ENCODE measurements at places on chromosomes 1 and 21. TPM values are rescaled to one million over a fixed set of nuclear protein-coding genes. Genes with fewer than 3 reads are reported as not detected.

The PLXNA2 gene
- polyA plus RNA-seq: 13.7 TPM

The ZNF670 gene
- polyA plus RNA-seq: 10.0 TPM

The CITED4 gene
- 5.4 TPM for polyA plus RNA-seq

The KIF21B gene
- polyA plus RNA-seq: 2.1 TPM

The TDRD5 gene
- polyA plus RNA-seq: 5.2 TPM

The EVA1B gene
- polyA plus RNA-seq: 38.1 TPM

The MAP1LC3C gene
- polyA plus RNA-seq: 1.0 TPM

The RBP7 gene
- 29.3 TPM for polyA plus RNA-seq

The NR1I3 gene
- 3.4 TPM for polyA plus RNA-seq

The PTPN7 gene
- 1.0 TPM for polyA plus RNA-seq

The CFAP107 gene
- 1.1 TPM for polyA plus RNA-seq

The SPATA46 gene
- polyA plus RNA-seq: 5.1 TPM

The CLCA4 gene
- polyA plus RNA-seq: not detected

The PROX1 gene
- polyA plus RNA-seq: 7.9 TPM

The GJA5 gene
- polyA plus RNA-seq: 27.2 TPM

The AJAP1 gene
- polyA plus RNA-seq: 1.0 TPM

The SLAMF1 gene
- polyA plus RNA-seq: 0.19 TPM

The RHD gene
- 3.1 TPM for polyA plus RNA-seq

The PGLYRP4 gene
- polyA plus RNA-seq: not detected

The VWA5B1 gene
- polyA plus RNA-seq: 1.5 TPM

The SLC9C2 gene
- polyA plus RNA-seq: 0.34 TPM

The SGIP1 gene
- 14.5 TPM for polyA plus RNA-seq
